Vein endothelial cell (primary cell): ENCODE measurements at places on chromosomes 4 and X. TPM values are rescaled to one million over a fixed set of nuclear protein-coding genes. Genes with fewer than 3 reads are reported as not detected.

The GDPD2 gene
- total RNA-seq = not detected in 2 replicates

The MAGEA6 gene
- not detected in 2 replicates for total RNA-seq

The DGAT2L6 gene
- total RNA-seq = not detected in 2 replicates

The GPAT3 gene
- total RNA-seq = 2.6 and 6.7 TPM in 2 replicates

The BGN gene
- 71.8 and 339 TPM in 2 replicates for total RNA-seq

The ACE2 gene
- not detected in 2 replicates for total RNA-seq

The OTUD5 gene
- total RNA-seq = 33.1 and 40.2 TPM in 2 replicates

The LSM6 gene
- 18.9 and 19.9 TPM in 2 replicates for total RNA-seq

The FAM184B gene
- total RNA-seq = not detected in 2 replicates

The TREX2 gene
- total RNA-seq = 2.0 and 5.9 TPM in 2 replicates

The TACC3 gene
- 13.1 and 19.5 TPM in 2 replicates for total RNA-seq

The PCSK1N gene
- total RNA-seq = 0.29 TPM in 1 of 2 replicates, not detected in the other

The LARP1B gene
- 17.3 and 23.6 TPM in 2 replicates for total RNA-seq

The EDA2R gene
- total RNA-seq = 4.2 and 7.5 TPM in 2 replicates

The DCX gene
- not detected in 2 replicates for total RNA-seq

The CXCL8 gene
- 63.4 and 175 TPM in 2 replicates for total RNA-seq

The SEC24D gene
- 87.4 and 91.1 TPM in 2 replicates for total RNA-seq

The BEND2 gene
- total RNA-seq = not detected in 2 replicates

The SLITRK4 gene
- 2.5 and 3.9 TPM in 2 replicates for total RNA-seq

The TMEM47 gene
- 43.4 and 58.8 TPM in 2 replicates for total RNA-seq

The RAI2 gene
- total RNA-seq = 1.3 and 1.6 TPM in 2 replicates

The PDZD4 gene
- total RNA-seq = 0.29 and 0.33 TPM in 2 replicates

The WAS gene
- 0.33 TPM in 1 of 2 replicates, not detected in the other for total RNA-seq

The RHOXF2 gene
- total RNA-seq = not detected in 2 replicates

The RASGEF1B gene
- 0.29 and 0.33 TPM in 2 replicates for total RNA-seq

The ZFP92 gene
- total RNA-seq = 0.33 and 0.57 TPM in 2 replicates

The CCSER1 gene
- 2.0 and 2.6 TPM in 2 replicates for total RNA-seq

The BMP3 gene
- not detected in 2 replicates for total RNA-seq

The GLOD5 gene
- total RNA-seq = not detected in 2 replicates

The ABCB7 gene
- 19.5 and 42.1 TPM in 2 replicates for total RNA-seq

The BRS3 gene
- total RNA-seq = not detected in 2 replicates

The PRR32 gene
- not detected in 2 replicates for total RNA-seq

The ADH6 gene
- not detected in 2 replicates for total RNA-seq

The SMIM20 gene
- total RNA-seq = 17.6 and 24.8 TPM in 2 replicates

The ADAMTS3 gene
- total RNA-seq = 1.6 and 1.7 TPM in 2 replicates

The PDGFC gene
- total RNA-seq = 7.0 and 8.8 TPM in 2 replicates

The ADRA2C gene
- 0.29 and 0.33 TPM in 2 replicates for total RNA-seq

The ZGRF1 gene
- total RNA-seq = 8.2 and 17.4 TPM in 2 replicates

The NXF2B gene
- total RNA-seq = not detected in 2 replicates

The SEL1L3 gene
- 82.3 and 120 TPM in 2 replicates for total RNA-seq

The FAM47A gene
- not detected in 2 replicates for total RNA-seq

The RBMXL3 gene
- not detected in 2 replicates for total RNA-seq

The CFAP47 gene
- total RNA-seq = under 0.01 TPM in 1 of 2 replicates, not detected in the other

The ARHGAP36 gene
- 0.10 TPM in 1 of 2 replicates, not detected in the other for total RNA-seq

The CENPE gene
- total RNA-seq = 12.7 and 26.0 TPM in 2 replicates

The AR gene
- total RNA-seq = 14.9 and 16.7 TPM in 2 replicates

The CMC4 gene
- 10.5 and 10.6 TPM in 2 replicates for total RNA-seq

The ENAM gene
- under 0.01 TPM in 1 of 2 replicates, not detected in the other for total RNA-seq

The LRRC66 gene
- total RNA-seq = 0.33 and 0.48 TPM in 2 replicates

The XIAP gene
- total RNA-seq = 29.1 and 33.0 TPM in 2 replicates

The ASIC5 gene
- not detected in 2 replicates for total RNA-seq

The GLRB gene
- total RNA-seq = 2.0 and 4.2 TPM in 2 replicates

The ARHGAP4 gene
- 5.3 and 20.6 TPM in 2 replicates for total RNA-seq

The LDB2 gene
- total RNA-seq = 115 and 178 TPM in 2 replicates

The EVC gene
- total RNA-seq = 13.5 and 19.3 TPM in 2 replicates
